Left cardiac atrium (tissue), 4 donors: ENCODE measurements at places on chromosomes 1 and 21. TPM values are rescaled to one million over a fixed set of nuclear protein-coding genes. Genes with fewer than 3 reads are reported as not detected.

DNA sequence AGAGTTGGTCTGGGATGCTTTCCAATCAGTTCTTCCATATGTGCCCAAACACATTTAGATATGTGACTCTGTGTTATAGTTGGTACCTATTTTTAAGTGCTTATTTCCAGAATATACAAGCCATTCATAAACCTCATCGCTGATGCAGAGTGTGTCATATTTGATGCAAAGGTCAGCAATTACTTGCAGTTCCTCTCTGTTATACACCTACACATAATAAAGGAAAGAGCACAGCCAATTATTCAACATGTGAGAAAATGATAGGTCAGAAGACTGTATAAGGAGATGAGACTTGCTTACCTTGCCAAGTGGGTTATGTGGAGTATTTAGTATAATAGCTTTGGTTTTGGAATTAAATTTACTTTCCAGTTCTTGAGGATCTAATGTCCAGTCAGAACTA lies 31.3 kb downstream of the KYAT3 start:
- no peak for DNase-seq

- DNase-seq: no peak
These were observed 31.1 kb downstream of the AK4 start for GRCh38 chr1:65179148-65179547.

Gene KIFAP3
- 58.6 TPM for total RNA-seq

DNA sequence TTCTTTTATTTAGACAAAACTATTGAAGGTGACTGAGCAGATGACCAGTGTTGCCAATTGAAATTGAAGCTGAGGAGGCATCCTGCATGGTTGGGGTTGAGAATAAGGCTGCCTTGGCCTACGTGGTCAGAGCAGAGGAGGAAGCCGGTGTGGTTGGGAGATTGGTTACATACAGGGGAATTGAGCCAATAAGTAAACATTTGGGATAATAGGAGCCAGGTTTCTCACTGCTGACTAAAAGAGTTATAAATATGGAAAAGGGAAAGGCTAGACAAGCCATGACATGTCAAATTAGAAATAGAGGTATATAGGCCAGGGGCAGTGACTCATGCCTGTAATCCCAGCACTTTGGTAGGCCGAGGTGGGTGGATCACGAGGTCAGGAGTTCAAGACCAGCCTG lies 15.8 kb downstream of the SNX7 start:
- DNase-seq: no peak

Gene PSRC1
- total RNA-seq: 2.5 TPM

GRCh38 chr21:18155508-18156193 lies 89.0 kb upstream of the CHODL start:
- DNase-seq: no peak

DNA sequence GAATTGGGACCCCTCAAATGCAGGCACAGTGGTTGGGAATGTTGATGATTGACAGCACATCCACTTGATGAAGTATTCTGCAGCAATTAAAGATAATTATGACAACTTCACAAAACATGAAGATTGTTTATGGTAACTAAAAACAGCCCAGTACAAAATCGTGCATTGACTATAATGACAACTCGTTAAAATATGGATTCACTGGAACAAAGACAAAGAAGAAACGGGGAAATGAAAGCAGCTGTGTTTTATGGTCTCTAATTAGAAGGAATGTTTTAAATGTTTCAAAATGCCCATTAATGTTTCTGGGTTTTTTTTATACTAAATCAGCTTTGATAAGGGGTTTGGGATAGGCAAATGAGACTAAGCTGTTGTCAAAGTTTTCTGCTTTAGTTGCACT lies 36.1 kb downstream of the NIPAL3 start:
- no peak for DNase-seq

Gene HAPLN2
- 1.3 TPM for total RNA-seq

Gene ERG
- total RNA-seq: 16.1 TPM

GRCh38 chr1:14627608-14628489 lies 29.4 kb downstream of the KAZN start:
- no peak for DNase-seq

GRCh38 chr1:168136709-168137514 lies at the start of gene GPR161:
Gene GPR161 (minus strand): TSS chr1:168136930. CDS start chr1:168104850, 32,080 bp downstream.
- DNase-seq: peak; percentile 60

DNA sequence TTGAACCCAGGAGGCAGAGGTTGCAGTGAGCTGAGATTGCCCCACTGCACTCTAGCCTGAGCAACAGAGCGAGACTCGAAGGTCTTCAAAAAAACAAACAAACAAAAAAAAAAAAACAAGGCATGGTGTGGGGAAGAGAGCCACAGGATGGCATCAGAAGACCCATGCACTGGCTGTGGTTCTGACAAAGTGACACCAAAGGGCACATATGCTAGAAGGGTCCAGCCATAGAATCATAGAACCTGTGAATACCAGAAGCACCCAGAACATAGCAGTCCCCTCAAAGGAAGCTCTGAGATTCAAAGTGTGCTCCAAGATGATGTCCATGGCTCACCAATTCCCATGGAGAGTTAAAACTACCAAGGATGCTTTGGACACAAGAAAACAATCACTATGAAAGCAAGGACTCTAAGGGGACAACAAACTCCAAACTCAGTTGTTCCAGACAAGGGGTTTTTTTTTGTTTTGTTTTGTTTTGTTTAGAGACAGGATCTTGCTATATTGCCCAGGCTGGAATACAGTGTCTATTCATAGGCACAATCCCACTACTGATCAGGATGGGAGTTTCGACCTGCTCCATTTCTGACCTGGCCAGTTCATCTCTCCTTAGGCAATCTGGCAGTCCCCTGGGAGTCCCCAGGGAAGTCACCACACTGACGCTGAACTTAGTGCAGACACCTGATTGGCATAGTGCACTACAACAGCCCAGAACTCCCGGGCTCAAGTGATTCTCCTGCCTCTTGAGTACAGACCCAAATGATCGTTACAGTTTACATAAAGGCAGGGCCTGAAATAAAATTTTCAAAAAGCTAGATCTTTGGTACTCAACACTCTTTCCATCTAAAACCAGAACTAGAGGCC lies 56.4 kb downstream of the TGFBR3 start:
- no peak for DNase-seq
